ENCODE measurements at places on chromosomes 4 and X.

DNA sequence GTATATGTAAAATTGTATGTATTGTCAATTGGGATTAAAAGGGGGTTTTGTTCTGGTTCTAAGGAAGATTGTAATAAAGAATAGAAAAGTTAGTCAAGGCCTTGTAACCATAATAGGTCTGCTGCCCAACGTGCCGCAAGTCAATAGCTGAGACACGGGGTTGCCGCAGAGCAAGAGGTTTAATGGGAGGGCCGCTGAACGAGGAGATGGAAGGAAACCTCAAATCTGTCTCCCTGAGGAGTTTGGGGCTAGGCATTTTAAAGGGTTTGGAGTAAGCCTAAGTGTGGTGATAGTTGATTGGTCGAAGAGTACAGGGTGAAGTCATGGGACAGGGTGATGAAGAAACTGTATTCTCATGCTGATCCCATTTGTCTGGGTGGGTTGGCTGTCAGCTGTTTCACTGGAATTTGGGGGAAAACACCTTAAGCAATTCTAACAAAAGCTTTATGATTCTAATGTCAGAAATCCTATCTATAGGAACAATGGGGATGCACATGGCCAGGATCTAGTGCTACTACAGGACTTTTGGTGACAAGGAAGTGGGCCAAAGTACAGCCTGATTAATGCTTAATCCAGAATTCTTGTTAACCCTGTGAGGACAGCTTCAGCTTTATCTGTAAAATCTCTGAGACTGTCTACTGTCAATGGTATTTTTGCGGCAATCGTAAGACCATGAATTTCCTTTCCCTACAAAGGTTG lies 86.9 kb downstream of the RELL1 start:
- DNase-seq: no peak

- no peak for DNase-seq
Measured at GRCh38 chrX:121655276-121655675, 607.9 kb downstream of the GLUD2 start.

- DNase-seq: no peak
Measured at GRCh38 chr4:136484996-136485395, 1047.3 kb downstream of the PCDH18 start.

DNA sequence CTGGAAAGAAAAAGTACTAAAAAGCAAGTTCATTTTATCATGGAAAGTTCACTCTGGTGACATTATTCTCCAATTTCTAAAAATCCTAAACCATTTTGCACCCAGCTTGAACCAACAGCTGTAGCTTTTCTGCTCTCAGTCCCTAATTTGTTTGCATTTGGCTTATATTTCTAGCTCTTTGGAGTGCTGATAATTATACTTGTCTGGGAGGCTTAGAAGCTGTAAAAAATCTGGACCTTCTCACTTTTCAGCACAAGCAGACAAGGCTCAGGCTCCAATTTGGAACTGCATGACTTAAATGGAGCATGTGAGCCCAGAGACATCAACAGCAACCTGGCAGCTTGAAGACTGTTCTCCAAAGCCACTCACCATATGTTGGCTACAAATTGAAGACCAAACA lies 170.9 kb upstream of the PCDH18 start:
- DNase-seq: no peak

GRCh38 chr4:127503111-127503510 lies 129.6 kb upstream of the INTU start:
- no peak for DNase-seq

DNA sequence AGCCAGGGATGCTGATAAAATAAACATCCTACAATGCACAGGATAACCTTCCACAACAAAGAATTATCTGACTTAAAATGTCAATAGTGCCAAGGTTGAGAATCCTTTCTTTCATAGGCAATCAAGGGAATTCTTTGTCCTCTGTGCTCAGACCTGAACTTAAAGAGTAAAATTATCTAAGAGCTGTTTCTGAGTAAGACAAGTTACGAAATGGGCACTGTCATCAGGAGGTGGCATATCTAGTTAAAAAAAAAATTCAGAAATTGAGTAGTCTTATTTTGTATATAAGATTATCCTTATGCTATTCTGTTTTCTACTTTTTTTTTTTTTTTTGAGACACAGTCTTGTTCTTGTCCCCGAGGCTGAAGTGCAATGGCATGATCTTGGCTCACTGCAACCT lies 3.3 kb upstream of the RAB33B start:
- peak; percentile 5 for DNase-seq

- DNase-seq: no peak
Measured at GRCh38 chr4:148964456-148964855, 522.2 kb upstream of the NR3C2 start.

GRCh38 chr4:176645246-176645960 lies 147.3 kb downstream of the VEGFC start:
- no peak for DNase-seq
